ENCODE measurements at places on chromosomes 3 and 15.

GRCh38 chr3:31704591-31705179 lies 172.0 kb downstream of the STT3B start:
- peak; percentile 40 for DNase-seq

DNA sequence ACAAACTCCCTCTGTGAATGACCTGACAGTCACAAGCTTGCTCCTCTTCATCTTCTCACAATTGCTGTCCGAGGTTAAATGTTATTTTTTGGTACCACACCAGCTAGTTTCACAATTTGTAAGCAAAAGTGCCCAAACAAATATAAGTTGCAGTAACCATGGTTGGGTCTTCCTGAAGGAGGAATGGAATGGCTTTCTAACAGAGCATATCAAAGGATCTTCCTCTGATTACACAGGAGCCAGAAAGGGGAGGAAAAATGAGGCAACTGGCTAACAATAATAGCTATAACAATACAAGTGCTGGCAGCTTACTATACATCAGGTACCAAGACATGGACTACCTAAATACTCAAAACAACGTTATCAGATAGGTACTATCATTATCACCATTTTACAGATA lies 90.4 kb downstream of the WWTR1 start:
- DNase-seq, result no peak

GRCh38 chr3:50660386-50660785 lies 14.3 kb upstream of the DOCK3 start:
- no peak for DNase-seq

GRCh38 chr15:42059661-42060476 lies 34.5 kb downstream of the PLA2G4D start:
- DNase-seq, result peak; percentile 43

GRCh38 chr3:100891827-100892226 lies 101.4 kb downstream of the ABI3BP start:
- DNase-seq, result peak; percentile 41

DNA sequence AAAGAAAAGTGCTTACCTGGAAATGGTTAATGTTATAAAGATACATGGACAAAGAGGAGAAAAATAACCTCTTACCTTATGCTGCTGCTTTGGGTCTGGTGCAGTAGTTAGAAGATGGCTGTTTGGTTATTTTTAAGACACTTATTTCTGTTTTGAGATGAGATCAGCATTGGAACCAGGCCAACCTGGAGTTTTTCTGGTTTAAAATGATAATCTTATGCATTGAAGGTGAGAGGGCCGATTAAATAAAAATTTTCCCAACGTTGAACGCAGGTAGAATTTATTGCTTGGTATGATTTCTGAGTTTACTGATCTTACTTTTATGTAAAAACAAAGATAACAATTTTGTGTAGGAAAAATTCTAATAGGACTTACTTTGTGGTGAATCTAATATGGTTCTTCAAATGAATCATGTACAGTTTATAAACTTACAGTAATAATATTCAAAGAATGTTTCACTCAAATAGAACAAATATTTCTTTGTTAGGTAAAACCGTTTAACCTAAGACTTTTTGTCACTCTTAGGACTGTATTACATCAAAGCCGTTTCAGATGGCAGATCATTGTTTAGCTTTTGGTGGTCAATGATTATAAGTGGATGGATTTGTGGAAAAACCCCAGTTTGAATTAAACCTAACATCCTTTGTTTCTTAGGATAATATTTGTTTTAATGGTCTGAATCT lies 14.9 kb downstream of the UBE2E2 start:
- DNase-seq, result peak; percentile 53

GRCh38 chr3:194828116-194828515 lies 142.4 kb downstream of the FAM43A start:
- no peak for DNase-seq

GRCh38 chr3:43870844-43871626 lies 180.3 kb downstream of the ABHD5 start:
- no peak for DNase-seq

DNA sequence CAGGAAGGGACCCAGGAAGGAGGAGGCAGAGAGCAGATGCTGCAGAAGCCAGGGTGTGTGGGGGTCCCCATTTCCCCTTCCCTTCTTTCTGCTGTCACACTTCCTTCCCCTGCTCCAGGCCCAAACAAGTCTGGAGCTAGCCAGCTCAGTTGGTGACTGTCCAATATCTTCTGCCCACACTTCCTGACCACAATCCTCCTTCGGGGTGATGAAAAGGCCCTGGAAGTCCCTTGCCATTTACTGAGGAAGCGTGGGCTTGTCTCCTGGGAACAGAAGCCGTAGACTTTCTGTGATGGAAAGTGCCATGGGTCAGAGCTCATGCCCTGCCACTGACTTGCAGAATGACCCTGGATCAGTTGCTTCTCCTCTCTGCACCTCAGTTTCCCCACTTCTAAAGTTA lies 39.0 kb downstream of the ANAPC13 start:
- DNase-seq, result no peak

DNA sequence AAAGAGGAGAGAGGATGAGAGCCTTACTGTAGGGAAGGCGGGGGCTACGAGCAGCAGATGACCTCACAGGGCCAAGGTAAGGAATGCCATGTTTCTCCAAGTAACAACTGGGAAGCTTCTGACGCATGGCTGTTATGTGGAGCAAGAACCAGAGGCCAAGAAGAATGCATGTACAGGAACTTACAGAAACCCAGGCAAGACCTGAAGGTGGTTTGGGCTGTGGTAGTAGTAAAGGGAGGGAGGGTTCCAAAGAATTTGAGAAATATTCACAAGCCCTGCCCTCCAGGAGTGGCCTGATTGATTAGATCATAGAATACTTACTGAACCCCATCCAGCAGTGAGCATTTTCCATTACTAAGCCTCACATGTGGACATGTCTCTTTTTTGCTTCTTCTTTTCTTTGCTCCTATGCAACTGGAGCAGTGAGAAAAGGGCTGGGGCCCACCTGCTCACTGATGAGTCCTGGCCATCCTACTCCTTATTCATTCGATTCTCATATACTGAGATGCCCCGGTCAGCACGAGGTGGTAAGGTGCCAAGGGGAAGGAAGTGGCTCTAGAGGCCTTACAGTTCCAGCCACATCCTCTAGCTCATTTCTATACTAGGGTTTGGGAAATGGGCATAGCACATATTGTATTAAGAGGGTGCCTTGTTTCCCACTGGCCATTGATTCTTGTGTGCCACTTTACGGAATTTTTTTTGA lies 8.3 kb upstream of the SLC12A8 start:
- DNase-seq, result no peak

DNA sequence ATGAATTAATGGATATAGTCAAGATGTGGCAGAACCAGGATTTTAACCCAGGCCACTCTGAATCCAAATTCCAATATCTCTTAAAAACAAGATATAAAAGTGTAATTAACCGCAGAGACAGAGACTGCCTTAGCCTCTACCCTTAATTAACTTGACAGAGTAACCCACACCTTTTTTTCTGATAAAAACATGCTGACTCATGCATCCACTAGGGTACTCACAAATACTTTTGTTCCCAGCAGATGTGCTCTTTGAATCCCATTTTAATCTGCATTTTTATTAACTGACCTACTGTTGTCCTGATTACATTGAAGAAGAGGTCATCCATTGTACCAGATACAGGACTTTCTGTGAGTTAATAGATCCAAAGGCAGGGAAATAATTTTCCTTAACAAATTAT lies 278.3 kb downstream of the CHL1 start:
- DNase-seq, result no peak

DNA sequence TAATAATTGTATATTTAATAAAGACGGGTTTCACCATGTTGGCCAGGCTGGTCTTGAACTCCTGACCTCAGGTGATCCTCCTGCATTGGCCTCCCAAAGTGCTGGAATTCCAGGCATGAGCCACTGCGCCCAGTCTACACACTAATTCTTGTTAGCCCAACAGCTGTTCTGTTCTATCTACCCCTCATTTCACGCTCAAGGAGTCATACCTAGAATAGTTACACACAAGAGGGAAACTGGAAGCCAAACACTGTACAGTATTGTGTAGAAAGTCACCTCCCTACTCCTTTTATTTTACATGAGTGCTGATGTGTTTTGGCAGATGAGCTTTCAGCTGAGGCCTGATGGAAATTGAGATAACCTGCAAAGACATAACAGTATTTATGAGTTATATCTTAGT lies 13.4 kb upstream of the CTDSPL2 start:
- no peak for DNase-seq

- no peak for DNase-seq
Observed at GRCh38 chr3:31690771-31691170, 158.0 kb downstream of the STT3B start.

GRCh38 chr3:129119365-129120100 lies 2.1 kb downstream of the RAB43 start:
- DNase-seq, result no peak

DNA sequence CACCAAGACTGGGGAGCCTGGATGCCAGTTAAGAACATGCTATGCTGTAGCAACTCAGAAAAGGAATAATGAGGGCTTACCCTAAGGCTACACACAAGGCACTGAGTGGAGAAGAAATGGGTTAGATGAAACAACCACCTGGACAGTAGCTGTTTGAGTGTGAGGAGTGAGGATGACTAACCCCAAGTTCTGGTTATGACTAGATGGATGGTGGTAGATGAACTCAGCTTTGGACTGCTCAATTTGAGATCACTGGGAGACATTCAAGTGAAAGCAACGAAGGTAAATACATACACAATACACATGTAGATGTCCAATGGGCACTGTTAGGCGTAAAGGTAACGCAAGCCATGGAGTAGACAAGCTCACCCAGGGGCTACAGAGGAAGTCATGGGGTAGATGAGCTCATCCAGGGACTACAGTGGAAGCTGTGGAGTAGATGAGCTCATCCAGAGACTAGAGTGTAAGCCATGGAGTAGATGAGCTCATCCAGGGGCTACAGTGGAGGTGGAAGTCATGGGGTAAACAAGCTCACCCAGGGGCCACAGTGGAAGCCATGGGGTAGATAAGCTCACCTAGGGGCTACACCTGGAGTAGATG lies 98.3 kb downstream of the ANO10 start:
- DNase-seq, result peak; percentile 28

GRCh38 chr3:147298511-147298982 lies 107.8 kb downstream of the ZIC4 start:
- DNase-seq, result peak; percentile 98

DNA sequence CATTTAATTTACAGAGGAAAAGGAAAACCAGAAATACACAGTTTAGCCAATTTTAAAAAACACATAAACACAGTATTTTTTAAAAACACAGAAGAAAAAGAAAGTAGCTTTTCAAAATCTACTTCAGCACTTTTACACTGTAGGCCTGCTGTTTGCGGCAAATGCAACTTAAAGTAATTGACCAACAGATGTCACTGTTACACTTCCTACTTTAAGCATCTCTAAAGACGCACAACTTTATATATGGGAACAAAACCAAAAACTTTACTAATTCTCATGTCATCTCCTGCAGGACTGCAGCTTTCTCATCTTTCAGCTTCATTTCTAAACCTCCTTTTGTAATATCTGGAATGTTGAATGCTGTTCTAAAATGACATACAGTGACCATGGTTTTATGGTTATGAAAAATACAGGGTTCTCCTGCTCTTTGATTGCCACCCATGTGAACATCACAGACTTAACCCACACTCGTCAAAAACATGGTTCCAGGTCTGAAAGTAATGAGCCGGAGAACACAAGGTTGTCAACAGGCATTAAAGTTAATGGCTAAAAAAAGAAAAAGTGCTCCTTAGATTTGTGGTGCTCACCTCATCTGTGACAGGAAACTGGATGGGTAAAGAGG lies 107.9 kb downstream of the FMN1 start:
- DNase-seq, result peak; percentile 49

- DNase-seq, result peak; percentile 76
Observed at GRCh38 chr3:101020351-101021015, 27.3 kb upstream of the ABI3BP start.

DNA sequence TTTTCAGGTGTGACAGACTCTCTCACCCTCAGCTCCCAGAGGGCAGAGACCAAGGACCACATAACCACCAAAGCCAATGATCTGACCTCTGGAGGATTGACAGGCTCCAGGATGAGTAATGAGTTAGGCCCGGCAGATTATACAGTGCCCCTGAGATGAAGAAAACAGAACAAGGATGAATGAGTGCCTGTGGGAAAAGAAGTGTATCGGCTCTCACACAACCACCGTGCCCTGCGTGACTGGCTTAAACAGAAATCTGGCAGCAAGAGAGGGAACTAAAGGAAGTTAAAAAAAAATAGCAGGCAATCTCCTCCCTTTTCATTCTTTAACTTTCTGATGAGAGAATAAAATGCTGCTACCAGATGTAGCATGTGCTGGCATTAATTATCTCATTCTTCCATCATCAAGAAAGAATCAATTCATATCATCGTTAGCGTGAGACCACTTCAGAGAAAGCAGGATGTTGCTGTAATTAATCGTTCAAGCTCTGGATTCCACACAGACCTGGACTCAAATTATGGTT lies 227.5 kb upstream of the COL8A1 start:
- DNase-seq, result peak; percentile 91

GRCh38 chr3:192307631-192308030 lies 419.7 kb downstream of the FGF12 start:
- no peak for DNase-seq

DNA sequence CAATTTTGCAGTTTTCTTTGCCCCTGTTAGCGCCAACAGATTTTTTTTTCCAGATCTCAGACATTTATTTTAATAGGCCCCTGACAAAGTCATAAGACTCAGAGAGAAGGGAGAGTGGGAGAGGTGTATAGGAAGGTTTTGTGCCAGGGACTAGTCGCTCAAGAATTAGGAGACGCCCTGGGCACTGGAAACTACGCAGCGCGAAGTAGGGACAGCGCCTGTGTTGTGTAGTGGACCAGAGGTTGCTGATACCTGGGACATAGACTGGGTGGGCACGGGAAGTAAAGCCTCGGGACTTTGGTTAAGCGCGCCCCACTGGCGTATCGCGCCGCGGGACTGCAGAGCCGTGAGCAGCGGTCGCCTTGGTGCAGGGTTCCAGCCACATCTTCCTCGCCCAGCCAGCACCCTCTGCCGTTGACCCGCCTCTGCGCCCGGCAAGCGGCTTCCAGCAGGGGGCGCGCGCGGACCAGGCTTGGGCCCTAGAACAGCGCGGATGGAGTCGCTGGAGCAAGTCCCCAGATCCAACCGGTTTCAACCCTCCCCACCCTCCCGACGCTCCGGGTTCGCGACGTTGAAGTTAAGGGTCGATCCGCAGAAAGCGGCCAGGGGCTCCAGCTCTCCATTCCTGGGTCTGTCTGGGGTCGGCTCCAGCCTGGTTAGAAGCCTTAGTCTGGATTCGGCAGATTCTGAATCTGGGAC lies 3.0 kb upstream of the ISLR2 start:
- DNase-seq, result peak; percentile 75

GRCh38 chr15:101088788-101089578 lies 162.9 kb downstream of the CHSY1 start:
- peak; percentile 18 for DNase-seq

GRCh38 chr3:5195605-5196004 lies 8.1 kb downstream of the EDEM1 start:
- no peak for DNase-seq

DNA sequence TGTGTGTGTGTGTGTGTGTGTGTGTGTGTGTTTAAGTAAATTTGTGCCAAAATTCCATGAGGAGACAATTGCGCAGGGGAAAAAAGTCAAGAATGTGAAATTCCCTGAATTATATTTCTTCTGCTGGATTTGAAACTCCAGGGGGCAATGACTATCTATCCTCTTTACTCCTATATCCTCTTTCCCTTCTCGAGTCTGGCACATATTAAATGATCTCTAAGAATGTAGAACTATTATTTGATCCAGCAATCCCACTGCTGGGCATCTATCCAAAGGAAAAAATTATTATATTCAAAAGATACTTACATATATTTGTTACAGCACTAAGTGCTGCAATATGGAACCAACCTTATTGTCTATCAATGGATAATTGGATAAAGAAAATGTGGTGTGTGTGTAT lies 350.1 kb upstream of the ADAMTS9 start:
- no peak for DNase-seq

GRCh38 chr3:30681649-30682211 lies 75.3 kb downstream of the TGFBR2 start:
- no peak for DNase-seq

- peak; percentile 1 for DNase-seq
Observed at GRCh38 chr15:61796056-61796455, 264.2 kb downstream of the VPS13C start.
